ENCODE measurements at places on chromosomes 1 and 21. TPM values are rescaled to one million over a fixed set of nuclear protein-coding genes. Genes with fewer than 3 reads are reported as not detected.

AVPR1B gene
- not detected for total RNA-seq

- no peaks in the 10 kb centered on the region for H3K4me1 ChIP-seq
- H3K27me3 ChIP-seq, result no peaks in the 10 kb centered on the region
- peaks cover 77% of the 10 kb centered on the region for H3K36me3 ChIP-seq
- DNase-seq, result no peak
- H3K27ac ChIP-seq, result no peak overlapping the region
Measured at GRCh38 chr1:55154616-55155015, 60.5 kb downstream of the USP24 start.

SLFNL1 gene
- 0.10 TPM for total RNA-seq

DNA sequence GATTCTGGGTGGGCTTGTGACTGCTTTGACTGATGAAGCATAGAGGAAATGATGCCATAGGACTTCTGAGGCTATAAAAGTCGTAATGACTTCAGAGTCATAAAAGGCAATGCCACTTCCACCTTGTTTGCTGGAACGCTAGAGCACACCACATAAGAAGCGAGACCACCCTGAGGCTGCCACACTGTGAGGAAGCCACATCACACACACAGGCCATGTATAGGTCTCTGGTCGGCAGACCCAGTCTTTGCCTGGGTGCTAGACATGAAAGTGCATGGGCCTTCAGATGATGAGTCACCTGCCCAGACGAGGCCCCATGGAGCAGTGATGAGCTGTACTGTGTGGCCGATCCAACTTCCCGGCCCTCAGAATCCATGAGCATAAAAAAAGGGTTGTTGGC is 14.2 kb upstream of the KANK4 start:
- H3K36me3 ChIP-seq, result no peaks in the 10 kb centered on the region
- no peak for DNase-seq
- 0 out of 2 replicates have a peak, but pooled peaks cover 1% of the 10 kb centered on the region for H3K27me3 ChIP-seq
- no peak overlapping the region for H3K4me3 ChIP-seq
- no peaks in the 10 kb centered on the region for H3K4me1 ChIP-seq

DNA sequence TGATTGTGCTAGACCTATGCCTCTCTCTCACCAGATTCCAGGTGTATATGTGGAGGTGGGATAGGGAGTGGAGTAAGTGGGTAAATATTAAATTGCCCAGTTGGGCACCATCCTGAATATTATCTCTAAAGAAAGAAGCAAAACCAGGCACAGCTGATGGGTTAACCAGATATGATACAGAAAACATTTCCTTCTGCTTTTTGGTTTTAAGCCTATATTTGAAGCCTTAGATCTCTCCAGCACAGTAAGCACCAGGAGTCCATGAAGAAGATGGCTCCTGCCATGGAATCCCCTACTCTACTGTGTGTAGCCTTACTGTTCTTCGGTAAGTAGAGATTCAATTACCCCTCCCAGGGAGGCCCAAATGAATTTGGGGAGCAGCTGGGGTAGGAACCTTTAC is at the start of gene FCER1A:
FCER1A (plus strand) TSS at position 242 of the 400 bp plus-strand sequence; CDS start at position 271, 29 bp downstream.
- H3K27me3 ChIP-seq, result no peaks in the 10 kb centered on the region
- DNase-seq, result no peak
- H3K36me3 ChIP-seq, result no peaks in the 10 kb centered on the region

- DNase-seq, result no peak
- no peak overlapping the region for H3K27ac ChIP-seq
- H3K27me3 ChIP-seq, result no peaks in the 10 kb centered on the region
- H3K4me3 ChIP-seq, result no peak overlapping the region
- no peaks in the 10 kb centered on the region for H3K36me3 ChIP-seq
- H3K4me1 ChIP-seq, result 0 out of 2 replicates have a peak, but pooled peaks cover 2% of the 10 kb centered on the region
Measured at GRCh38 chr1:167737169-167737568, 15.4 kb downstream of the MPZL1 start.

- no peaks in the 10 kb centered on the region for H3K4me1 ChIP-seq
- H3K27ac ChIP-seq, result no peak overlapping the region
- H3K4me3 ChIP-seq, result no peak overlapping the region
- no peaks in the 10 kb centered on the region for H3K36me3 ChIP-seq
Measured at GRCh38 chr1:113321771-113322387, 68.4 kb upstream of the MAGI3 start.

All from Panc1 (cell line).